Psoas muscle (tissue), 8 donors: ENCODE measurements at places on chromosomes 4 and X. TPM values are rescaled to one million over a fixed set of nuclear protein-coding genes. Genes with fewer than 3 reads are reported as not detected.

Gene MAGEA2
- not detected for total RNA-seq

DNA sequence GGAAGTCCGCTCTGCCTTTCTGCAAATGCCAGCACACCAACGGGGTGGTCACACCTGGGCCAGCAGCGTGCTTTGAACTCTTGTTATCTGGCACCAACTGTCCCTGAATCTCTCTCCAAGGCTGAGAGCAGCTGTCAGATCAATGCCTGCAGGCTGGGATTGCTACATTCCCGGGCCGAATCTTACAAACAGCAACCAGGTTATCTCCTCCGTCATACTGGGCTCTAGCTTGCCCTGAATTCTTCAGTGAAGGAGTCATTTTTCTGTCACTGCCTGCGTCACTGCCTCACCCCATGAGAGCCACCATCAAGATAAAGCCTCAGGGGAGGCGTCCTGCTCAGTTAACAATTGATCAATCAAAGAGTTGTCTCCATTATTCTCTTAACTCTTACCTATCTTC is 329.4 kb upstream of the PPARGC1A start:
- H3K27me3 ChIP-seq = no peaks in the 10 kb centered on the region
- DNase-seq = no peak
- no peak overlapping the region for H3K27ac ChIP-seq

- H3K27me3 ChIP-seq = no peaks in the 10 kb centered on the region
- no peak overlapping the region for H3K4me3 ChIP-seq
- no peaks in the 10 kb centered on the region for H3K36me3 ChIP-seq
- no peak overlapping the region for H3K27ac ChIP-seq
- DNase-seq = no peak
Measured at GRCh38 chr4:8700531-8700930, 108.0 kb downstream of the CPZ start.

- H3K27ac ChIP-seq = no peak overlapping the region
- no peaks in the 10 kb centered on the region for H3K27me3 ChIP-seq
- no peak for DNase-seq
- no peaks in the 10 kb centered on the region for H3K4me1 ChIP-seq
- H3K36me3 ChIP-seq = no peaks in the 10 kb centered on the region
Measured at GRCh38 chr4:82388405-82388804, 14.6 kb upstream of the HNRNPD start.

DNA sequence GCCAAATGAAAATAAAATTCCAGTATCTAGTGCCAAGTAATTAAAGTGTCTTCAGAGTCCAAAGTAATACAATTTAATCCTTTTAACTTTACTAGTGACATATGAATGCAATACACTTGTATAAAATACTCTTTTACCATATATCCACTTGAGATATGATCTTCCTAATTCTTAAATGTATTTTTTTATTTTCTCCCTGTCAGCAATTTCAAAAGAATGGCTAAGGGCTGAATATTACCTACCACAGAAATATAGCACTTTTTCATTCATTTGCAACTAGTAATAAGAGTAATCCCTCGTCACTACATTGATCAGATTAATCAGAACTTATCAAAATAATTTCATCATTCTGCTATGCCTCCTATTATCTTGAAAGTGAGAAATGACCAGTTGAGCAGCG is 10.1 kb upstream of the TBX22 start:
- H3K27ac ChIP-seq = no peak overlapping the region
- H3K4me3 ChIP-seq = no peak overlapping the region
- no peaks in the 10 kb centered on the region for H3K36me3 ChIP-seq
- no peaks in the 10 kb centered on the region for H3K4me1 ChIP-seq
- DNase-seq = no peak

- H3K4me3 ChIP-seq = no peak overlapping the region
- H3K27ac ChIP-seq = no peak overlapping the region
- H3K36me3 ChIP-seq = no peaks in the 10 kb centered on the region
- H3K4me1 ChIP-seq = no peaks in the 10 kb centered on the region
- H3K27me3 ChIP-seq = no peaks in the 10 kb centered on the region
Measured at GRCh38 chr4:38154681-38155588, 194.7 kb downstream of the PTTG2 start.

- H3K4me3 ChIP-seq = no peak overlapping the region
- H3K4me1 ChIP-seq = no peaks in the 10 kb centered on the region
- no peak for DNase-seq
- H3K27me3 ChIP-seq = no peaks in the 10 kb centered on the region
- H3K36me3 ChIP-seq = no peaks in the 10 kb centered on the region
Measured at GRCh38 chr4:108783665-108784463, 21.0 kb upstream of the ETNPPL start.

Gene FGFR3
- total RNA-seq = 1.1 TPM

DNA sequence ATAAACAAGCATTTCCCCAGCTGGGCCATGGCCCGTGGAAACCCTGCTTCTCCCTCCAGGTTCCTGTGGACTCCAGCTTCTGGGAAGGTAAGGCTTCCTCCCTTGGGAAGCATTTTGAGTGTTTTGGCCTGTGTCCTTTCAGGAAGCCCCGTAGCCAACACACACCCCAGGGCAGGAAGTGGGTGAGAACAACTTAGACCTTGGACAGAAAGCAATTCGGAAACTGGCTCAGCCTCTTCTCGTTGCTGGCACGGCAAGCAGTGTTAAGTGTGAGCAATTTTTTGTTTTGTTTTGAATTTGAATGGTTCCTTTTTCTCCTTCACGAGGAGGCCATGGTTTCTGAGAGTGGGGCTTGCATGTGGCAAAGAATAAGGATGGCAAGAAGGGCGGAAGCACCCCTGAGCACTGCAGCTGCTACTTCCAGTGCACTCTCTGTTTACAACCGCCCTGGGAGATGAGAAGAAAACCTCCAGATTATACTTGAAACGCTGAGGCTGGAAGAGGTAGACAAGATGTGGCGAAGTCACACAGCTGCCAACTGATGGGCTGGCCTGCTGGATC is 14.1 kb upstream of the CYTL1 start:
- H3K4me3 ChIP-seq = no peak overlapping the region
- no peaks in the 10 kb centered on the region for H3K4me1 ChIP-seq
- H3K27ac ChIP-seq = no peak overlapping the region
- no peaks in the 10 kb centered on the region for H3K27me3 ChIP-seq
- peak; percentile 32 for DNase-seq

Gene KLB
- total RNA-seq = 0.05 TPM

DNA sequence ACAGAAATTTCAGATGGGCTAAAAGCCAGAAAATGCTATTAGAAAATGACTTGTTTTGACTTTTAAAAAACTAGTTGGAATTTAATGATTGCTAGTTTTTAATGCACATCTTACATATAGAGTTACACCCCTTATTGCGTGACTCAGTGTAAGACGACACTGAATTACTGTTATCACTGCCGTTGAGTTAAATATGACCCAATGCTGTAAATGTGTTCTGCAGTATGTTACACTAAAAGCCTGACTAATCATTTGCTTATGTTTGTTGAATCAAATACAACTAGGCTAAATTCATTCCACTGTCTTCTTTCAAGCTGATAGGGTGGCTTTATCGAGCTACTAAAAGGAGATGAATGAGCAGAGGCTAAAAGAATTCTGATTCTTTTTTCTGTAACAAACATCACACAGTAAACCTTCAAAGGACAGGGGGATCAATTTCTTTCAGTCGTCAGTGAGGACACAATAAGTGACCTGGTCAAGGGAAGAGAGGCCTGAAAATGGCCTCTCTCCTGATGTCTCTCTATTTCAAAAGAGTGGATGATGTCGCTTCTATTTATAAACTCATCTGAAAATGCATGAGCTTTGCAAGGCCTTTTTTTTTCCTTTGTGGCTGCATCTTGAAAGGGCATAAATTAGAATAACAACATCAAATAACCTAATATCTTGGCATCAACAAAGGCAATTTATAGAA is 142.2 kb upstream of the KCNIP4 start:
- H3K36me3 ChIP-seq = no peaks in the 10 kb centered on the region
- no peak overlapping the region for H3K27ac ChIP-seq
- no peaks in the 10 kb centered on the region for H3K4me1 ChIP-seq
- H3K27me3 ChIP-seq = no peaks in the 10 kb centered on the region
- H3K4me3 ChIP-seq = no peak overlapping the region

DNA sequence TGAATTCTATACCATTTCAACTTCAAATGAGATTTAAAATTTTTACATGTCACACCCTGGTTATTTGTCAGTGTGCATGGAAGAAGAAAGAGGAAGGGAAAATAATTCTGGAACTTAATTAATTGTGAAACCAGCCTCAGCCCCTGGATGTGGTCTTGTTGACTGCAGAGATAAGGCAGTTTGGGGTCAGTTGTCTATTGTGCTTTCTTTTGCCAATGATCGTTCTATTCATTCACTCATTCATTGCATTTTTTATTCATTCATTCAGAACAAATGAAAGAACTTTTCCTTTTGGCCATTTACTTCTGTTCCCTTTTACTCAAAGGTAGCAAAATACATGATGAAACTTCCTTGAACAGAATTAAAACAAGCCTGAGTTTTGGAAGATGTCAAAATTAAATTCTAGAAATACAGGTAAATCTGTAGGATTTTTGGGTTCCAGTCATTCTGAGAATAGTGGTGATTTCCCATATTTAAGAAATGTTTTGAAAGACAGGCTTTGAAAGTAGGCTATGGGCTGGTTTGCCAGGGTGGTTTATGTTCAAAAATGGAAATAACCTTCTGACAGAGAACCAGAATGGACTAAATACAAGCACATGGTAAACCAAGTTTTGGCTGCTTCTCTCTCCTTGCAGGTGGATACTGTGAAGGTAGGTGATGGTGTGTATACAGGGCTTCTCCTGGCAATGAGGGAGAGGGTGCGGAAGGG is 35.7 kb downstream of the PARM1 start:
- no peak overlapping the region for H3K4me3 ChIP-seq
- no peak for DNase-seq
- no peaks in the 10 kb centered on the region for H3K36me3 ChIP-seq
- no peaks in the 10 kb centered on the region for H3K27me3 ChIP-seq
- H3K27ac ChIP-seq = peak overlapping the region; percentile 84
- H3K4me1 ChIP-seq = peaks cover 31% of the 10 kb centered on the region

Gene KDR
- 19.4 TPM for total RNA-seq

Gene FAT4
- total RNA-seq = 8.4 TPM

GRCh38 chrX:25241461-25241860 is 225.7 kb upstream of the ARX start:
- H3K36me3 ChIP-seq = no peaks in the 10 kb centered on the region
- DNase-seq = no peak
- no peaks in the 10 kb centered on the region for H3K4me1 ChIP-seq
- H3K27ac ChIP-seq = no peak overlapping the region
- no peaks in the 10 kb centered on the region for H3K27me3 ChIP-seq
- H3K4me3 ChIP-seq = no peak overlapping the region

Gene SAGE1
- not detected for total RNA-seq

Gene WDR17
- 0.75 TPM for total RNA-seq

- H3K27ac ChIP-seq = no peak overlapping the region
- no peaks in the 10 kb centered on the region for H3K27me3 ChIP-seq
- DNase-seq = no peak
- no peak overlapping the region for H3K4me3 ChIP-seq
Measured at GRCh38 chr4:187417721-187418120, 577.9 kb upstream of the ZFP42 start.

GRCh38 chr4:111678908-111679307 is 466.3 kb upstream of the FAM241A start:
- no peaks in the 10 kb centered on the region for H3K4me1 ChIP-seq
- H3K27ac ChIP-seq = no peak overlapping the region
- no peaks in the 10 kb centered on the region for H3K27me3 ChIP-seq
- H3K4me3 ChIP-seq = no peak overlapping the region
- no peak for DNase-seq

Gene GUCY1B1
- total RNA-seq = 4.1 TPM

Gene GRID2
- not detected for total RNA-seq

DNA sequence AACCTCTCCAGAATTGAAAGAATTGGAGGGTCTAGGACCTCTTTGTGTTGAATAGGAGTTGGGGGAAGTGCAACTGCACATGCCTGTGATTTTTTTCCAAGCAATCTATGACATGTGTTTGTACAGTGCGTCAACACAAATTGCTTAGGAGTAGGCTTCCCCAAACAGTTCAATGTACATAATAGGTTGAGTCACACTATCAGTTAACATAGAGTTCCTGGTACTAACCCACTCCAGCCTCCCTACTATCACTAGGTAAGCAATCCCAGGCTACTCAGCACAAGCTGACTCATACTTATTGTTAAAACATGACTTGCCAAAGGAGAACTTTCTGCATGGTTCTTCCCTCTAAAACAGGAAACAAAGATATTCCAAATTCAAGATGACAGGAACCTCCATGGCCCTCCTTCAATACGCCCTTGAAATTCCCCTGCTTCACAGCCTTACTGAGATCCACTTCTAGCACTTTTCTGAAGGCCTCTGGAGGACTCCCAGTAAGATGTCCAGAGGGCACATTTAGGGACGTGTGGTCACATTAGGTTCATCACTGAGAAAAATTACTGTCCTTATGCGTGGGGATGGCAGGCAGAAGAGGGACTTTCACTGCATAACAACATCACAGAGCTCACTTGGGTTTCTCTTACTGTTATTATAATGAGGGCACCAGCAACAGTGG is 8.4 kb upstream of the VSIG1 start:
- no peak for DNase-seq
- no peaks in the 10 kb centered on the region for H3K27me3 ChIP-seq
- no peaks in the 10 kb centered on the region for H3K36me3 ChIP-seq
- no peak overlapping the region for H3K27ac ChIP-seq

DNA sequence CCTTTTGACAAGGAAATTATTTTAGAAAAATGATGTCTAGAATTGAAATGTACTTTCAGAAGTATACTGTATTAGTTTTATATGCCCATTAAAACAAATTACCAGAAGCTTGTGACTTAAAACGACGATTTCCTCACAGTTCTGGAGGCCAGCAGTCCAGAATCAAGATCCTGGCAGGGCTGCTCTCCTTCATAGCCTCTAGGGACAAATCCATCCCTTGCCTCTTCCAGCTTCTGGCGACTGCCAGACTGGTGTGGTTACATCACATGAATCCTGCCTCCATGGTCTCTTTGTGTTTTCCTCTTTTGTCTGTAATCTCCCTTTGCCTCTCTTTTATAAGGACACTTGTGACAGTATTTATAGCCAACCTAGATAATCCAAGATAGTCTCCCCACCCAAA is 97.1 kb downstream of the IQCM start:
- no peak for DNase-seq
- H3K4me3 ChIP-seq = no peak overlapping the region
- no peak overlapping the region for H3K27ac ChIP-seq

Gene MAGEA12
- total RNA-seq = not detected

GRCh38 chr4:60223208-60223923 is 976.8 kb upstream of the ADGRL3 start:
- no peak overlapping the region for H3K27ac ChIP-seq
- no peaks in the 10 kb centered on the region for H3K27me3 ChIP-seq
- no peak for DNase-seq
- no peaks in the 10 kb centered on the region for H3K36me3 ChIP-seq
